Endothelial cell of umbilical vein (primary cell): ENCODE measurements at places on chromosomes 1 and 21. TPM values are rescaled to one million over a fixed set of nuclear protein-coding genes. Genes with fewer than 3 reads are reported as not detected.

Gene TMEM52
- 1.7 and 2.0 TPM in 2 replicates for polyA plus RNA-seq

Gene KRTAP21-1
- polyA plus RNA-seq: not detected in 2 replicates

Gene RSPO1
- not detected in 2 replicates for polyA plus RNA-seq

Gene ECE1
- 437 and 521 TPM in 2 replicates for polyA plus RNA-seq

Gene IL24
- not detected in 2 replicates for polyA plus RNA-seq

Gene USH2A
- polyA plus RNA-seq: not detected in 2 replicates

DNA sequence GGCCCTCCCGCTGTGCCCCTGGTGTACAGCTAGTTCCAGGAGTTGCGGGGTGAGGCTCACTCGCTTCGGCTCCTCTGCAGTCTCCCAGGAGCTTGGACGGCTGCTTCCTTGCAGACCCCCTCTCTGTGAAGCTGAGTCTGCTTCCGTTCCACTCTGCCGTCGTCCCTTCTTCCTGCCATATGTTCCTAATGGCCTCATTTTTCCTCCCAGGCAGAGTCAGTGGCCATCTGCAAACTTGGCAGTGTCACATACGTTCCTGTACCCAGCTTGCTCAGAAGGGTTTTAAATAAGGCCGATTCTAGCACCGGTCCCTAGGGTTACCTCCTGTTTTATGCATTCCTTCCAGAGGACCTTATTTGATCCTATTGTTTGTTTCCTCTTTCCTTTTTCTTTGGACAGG is 21.3 kb downstream of the ACTL8 start:
- DNase-seq: no peak

- no peak for DNase-seq
Measured at GRCh38 chr1:216822480-216822879, 99.3 kb upstream of the ESRRG start.

DNA sequence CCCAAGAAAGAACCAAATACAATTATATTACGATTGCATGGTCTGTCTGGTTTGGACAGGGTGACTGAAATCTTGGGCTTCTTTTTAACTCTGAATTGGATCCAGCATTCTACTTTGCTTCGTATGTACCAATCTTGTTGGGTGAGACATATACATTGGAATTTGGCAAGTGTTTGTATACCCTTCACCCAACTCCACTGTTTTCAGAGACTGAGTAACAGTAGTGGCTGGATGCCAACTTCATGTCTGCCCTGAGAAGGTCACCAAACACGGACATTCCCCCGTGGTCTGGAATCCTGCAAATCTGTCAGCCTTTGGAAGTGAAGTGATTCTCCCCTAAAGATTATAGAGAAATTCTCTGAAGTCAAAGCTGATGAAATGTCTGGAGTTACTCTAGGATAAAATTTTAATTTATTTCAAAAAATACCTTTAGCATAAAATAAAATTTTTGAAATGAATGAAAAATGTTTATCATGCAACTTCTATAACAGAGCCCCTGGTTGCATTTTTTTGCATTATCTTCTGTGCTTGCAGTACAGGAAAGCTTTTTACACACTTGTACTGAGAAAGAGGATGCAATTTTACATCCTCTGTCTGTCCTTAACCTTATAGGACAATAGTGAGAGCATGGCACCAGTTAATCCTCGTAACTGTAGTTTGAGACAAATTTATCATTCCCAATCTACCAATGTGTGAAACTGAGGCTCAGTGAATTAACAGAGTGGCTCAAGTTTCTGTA is 201.8 kb downstream of the DISC1 start:
- peak; percentile 96 for DNase-seq

GRCh38 chr1:7373251-7373650 is 397.8 kb upstream of the VAMP3 start:
- no peak for DNase-seq

DNA sequence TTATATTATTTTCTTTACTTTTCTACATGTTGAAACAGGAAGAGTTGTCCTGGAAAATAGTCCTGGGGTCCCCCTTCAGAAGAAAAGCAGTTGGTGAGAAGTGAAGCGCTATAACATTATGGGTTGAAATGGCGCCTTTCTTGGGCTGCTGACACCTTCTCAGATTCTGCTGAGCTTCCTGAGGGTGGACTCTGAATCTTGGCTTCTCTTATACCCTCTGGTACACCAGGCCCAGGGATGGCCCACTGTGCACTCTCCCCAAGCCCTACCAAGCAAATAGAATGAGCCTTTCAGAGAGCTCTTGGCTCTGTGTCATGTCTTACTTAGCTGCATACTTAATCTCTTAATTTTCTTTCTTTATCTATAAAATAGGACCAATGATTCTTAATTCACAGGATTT is 42.3 kb downstream of the CD247 start:
- no peak for DNase-seq

- no peak for DNase-seq
Measured at GRCh38 chr1:82503822-82504221, 703.1 kb downstream of the ADGRL2 start.

- DNase-seq: no peak
Measured at GRCh38 chr1:6588893-6589520, 9.2 kb downstream of the ZBTB48 start.

GRCh38 chr1:200336101-200336845 is 73.6 kb downstream of the ZNF281 start:
- DNase-seq: peak; percentile 55

DNA sequence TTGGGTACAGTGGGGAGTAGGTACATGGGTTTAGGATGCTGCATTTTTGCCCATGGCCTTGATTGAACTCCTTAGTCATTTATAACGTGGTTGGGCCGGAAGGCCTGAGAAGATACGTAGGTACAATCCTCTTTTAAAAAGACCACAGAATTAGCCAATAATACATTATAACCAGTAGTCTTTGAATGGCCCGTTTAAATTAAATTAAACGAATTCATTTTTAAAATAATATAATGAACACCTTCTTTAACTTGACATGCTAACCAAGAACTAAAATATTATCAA is 20.1 kb upstream of the ADAR start:
- DNase-seq: no peak

GRCh38 chr1:4179914-4180735 is 280.1 kb upstream of the C1orf174 start:
- DNase-seq: no peak

- no peak for DNase-seq
Measured at GRCh38 chr1:81873946-81874345, 73.2 kb downstream of the ADGRL2 start.

GRCh38 chr1:64483731-64484414 is 13.9 kb downstream of the CACHD1 start:
- no peak for DNase-seq

- DNase-seq: peak; percentile 39
Measured at GRCh38 chr21:31731056-31731856, 662 bp downstream of the SCAF4 start.

DNA sequence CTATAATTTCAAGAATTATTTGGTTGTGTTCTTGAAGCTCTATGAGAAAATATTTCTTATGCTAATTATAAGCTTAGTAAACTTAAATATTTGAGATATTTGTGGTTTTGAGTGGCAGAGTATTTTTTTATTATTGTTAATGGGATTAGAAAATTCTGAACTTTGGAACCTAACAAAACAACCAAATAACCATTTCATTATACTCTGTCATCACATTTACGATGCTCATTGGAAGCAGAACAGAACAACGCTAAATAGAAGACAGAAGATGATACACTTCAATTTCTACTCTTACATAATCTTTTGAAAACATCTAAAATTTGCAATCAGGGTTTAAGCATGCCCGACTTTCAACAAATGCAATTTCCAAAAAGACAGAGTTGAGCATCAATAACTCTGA is 270.2 kb downstream of the PTPRC start:
- no peak for DNase-seq

DNA sequence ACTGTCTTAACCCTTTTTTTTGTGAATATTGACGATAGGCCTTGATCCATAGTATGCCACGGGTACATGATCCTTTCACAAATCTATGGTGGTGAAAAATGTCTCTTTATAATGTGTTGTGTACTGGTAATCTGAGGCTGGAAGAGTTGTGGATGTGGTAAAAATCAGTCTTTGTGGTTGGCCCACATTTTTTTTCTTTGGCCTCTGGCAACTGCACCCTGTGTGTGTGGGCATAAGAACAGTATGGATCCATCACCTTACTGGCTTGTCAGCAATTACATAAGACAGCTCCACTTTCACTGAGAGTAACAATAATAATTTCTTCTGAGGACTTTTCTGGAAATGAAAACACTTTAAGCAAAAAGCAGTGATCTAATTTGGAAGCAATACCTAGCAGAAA is 101.6 kb downstream of the GABPA start:
- DNase-seq: no peak

GRCh38 chr1:186858923-186859322 is 30.2 kb downstream of the PLA2G4A start:
- no peak for DNase-seq
